ENCODE measurements at places on chromosomes 11 and 22. TPM values are rescaled to one million over a fixed set of nuclear protein-coding genes. Genes with fewer than 3 reads are reported as not detected.

- no peak for DNase-seq
These were observed 44.9 kb upstream of the ETS1 start for GRCh38 chr11:128632141-128632791.

- DNase-seq: no peak
These were observed 48.7 kb downstream of the SYTL2 start for GRCh38 chr11:85762226-85762625.

DNA sequence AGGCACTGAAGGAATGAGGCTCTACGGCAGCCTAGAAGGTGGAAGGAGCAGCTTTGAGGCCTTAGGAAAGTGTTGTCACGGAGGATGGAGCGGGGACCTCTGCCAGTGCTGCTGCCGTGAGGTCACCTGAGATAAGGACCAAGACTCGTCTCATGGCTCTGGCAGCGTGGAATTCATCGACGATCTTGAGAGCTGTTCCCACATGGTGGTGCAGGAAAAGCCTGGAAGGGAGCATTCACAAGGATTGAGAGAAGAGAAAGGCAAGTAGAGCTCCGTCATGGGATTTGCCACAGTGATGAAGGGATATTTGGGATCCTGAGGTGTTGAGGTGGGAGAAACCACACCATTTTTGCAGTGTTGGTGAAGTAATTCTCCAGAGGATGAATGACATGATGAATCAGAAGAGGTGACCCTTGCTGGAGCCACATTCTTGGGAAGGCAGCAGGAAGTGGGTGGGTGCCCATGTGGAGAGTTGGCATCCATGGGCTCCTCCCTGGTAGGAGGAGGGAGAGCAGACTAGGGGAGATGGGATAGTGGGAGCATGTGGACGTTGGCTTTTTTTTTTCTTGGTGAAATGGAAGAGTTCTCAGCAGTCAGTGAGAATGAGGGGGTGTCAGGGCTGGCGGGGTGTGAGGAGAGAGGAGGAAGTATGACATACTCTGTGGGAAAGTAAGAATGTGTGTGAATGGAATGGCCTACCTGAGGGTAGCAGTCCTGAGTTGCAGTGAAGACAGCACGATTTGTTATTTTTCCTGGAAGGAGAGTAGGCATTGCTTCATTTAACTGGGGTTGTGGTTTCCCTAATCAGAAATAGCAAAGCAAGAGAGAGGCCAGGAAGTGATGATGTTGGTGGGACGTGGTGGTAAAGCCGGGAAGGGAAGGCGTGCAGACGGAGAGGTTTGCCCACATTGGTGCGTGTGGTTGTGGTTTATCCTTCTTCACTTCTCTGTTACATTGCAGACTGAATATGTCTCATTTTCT lies 11.1 kb downstream of the PPP6R3 start:
- DNase-seq: no peak

- no peak for DNase-seq
These were observed 10.5 kb downstream of the STARD10 start for GRCh38 chr11:72783144-72783905.

- no peak for DNase-seq
These were observed 92.8 kb upstream of the TEAD1 start for GRCh38 chr11:12581416-12581815.

GRCh38 chr11:114784216-114784615 lies 105.9 kb downstream of the NXPE2 start:
- no peak for DNase-seq

GRCh38 chr11:2708151-2708581 lies 8.4 kb upstream of the KCNQ1OT1 start:
- peak; percentile 35 for DNase-seq

DNA sequence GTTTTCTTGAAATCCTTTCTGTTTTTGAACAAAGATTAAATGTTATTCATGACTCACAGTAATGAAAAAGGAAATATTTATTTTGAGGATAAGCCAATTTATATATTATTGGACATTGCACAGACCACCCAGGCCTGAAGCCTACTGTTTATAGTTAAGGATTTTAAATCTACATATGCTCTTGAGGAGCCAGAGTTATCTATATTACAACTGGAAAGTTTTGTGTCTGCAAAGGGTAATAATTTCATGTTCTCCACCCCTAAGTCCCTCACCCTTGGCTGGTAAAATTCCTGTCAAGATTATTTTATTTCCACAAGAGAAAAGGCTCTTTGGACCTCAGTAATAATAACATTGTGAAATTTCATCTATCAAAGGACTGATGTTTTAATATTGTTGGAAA lies 228.2 kb downstream of the TMEM135 start:
- no peak for DNase-seq

GRCh38 chr11:115298300-115299012 lies 205.8 kb downstream of the CADM1 start:
- no peak for DNase-seq

- DNase-seq: no peak
These were observed 105.9 kb downstream of the TRPC6 start for GRCh38 chr11:101477926-101478325.

DNA sequence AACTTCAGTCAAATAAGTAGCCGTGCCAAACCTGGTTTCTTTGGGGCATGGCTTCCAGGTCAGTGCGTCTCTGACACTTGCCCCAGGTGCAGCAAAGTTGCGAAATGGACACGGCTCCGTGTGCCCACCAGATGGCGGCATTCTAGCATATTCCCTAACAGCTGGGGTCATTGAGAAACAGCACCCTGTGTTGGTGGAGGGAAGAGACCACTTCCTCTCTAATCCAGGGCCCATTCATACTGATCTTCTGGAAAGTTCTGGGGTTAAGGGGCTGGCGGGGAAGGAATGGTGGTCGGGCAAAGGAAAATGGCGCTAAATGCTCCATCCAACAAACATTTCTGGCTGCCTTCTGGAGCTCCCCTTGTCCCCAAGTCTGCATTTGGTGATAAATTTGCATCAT lies 141.2 kb upstream of the TIMP3 start:
- peak; percentile 54 for DNase-seq

DNA sequence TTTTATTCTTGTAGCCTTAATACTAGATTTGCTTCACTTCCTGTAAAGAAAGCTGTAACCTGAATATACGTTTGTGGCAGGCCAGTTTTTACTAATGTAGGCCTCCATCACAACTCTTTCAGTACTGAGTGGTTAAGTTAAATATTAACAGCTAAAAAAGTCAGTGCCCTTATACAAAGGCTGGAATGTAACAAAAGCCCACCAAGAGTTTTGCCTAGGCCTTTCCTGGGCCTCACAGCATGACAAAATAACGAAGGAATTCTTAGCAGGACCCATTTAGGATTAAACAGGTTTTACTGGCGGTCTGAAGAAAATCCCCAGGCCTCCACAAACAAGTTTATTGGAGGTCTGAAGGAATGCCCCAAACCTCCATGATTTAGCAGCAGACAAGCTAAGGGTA lies 43.7 kb downstream of the PIWIL3 start:
- no peak for DNase-seq

DNA sequence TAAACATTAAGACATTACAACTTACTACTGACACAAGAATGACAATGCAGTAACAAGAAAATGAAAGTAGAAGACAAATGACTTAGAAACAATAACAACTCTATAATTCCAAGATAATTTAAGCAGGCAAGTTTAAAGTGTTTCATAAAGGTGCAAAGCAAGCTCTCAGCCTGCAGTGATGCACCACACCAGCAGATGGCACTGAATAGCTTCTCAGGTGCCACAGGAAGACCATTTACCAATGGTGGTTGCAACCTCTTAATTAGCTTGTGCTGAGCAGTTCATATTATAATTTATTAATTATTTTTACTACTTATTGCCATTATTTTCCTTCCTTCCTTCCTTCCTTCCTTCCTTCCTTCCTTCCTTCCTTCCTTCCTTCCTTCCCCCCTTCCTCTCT lies 60.6 kb downstream of the NXPE2 start:
- DNase-seq: peak; percentile 31

THY1 gene
- total RNA-seq: 3.3 TPM

TPBGL gene
- 8.3 TPM for total RNA-seq

DLG2 gene
- total RNA-seq: 9.8 TPM

MMP3 gene
- not detected for total RNA-seq

Measured in prostate gland (tissue), 2 donors.